ENCODE measurements at places on chromosomes 11 and 22.

DNA sequence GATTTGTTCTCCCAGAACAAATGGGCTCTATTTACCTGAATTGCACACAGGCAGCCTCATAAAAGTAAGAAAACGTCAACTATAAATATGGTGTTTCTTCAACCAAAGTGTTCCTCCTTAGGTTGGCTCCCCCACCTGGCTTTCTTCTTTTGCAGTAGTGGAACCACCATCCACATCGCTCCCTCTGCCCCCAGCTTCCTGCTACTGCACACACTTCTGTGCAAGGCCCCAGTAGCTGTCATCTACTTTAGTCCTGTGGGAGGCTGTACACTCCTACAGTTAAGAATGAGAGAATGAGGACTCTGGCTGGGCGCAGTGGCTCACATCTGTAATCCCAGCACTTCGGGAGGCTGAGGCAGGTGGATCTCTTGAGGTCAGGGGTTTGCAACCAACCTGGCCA is 89.5 kb downstream of the BMAL1 start:
- no peak for DNase-seq

DNA sequence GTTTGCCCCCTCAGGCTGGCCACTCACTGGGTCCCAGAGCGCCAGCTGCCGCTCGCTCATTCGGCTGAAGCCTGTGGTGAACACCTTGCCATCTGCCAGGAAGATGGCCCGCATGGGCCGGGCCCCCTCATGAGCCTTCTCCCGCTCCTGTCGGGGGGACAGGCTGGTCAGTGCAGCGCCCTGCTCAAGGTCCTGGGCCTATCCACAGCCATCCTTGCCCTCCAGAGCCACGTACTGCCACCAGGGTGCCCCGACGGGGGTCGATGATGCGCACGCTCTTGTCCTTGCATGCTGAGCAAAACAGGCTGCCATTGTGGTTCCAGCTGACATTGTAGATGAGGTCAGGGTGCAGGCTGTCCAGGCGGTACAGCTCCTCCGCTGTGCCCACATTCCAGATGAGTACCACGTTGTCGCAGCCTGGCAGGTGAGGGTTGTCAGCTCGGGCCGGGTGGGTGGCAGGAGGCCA is 2.1 kb downstream of the CORO1B start:
- DNase-seq, result no peak

DNA sequence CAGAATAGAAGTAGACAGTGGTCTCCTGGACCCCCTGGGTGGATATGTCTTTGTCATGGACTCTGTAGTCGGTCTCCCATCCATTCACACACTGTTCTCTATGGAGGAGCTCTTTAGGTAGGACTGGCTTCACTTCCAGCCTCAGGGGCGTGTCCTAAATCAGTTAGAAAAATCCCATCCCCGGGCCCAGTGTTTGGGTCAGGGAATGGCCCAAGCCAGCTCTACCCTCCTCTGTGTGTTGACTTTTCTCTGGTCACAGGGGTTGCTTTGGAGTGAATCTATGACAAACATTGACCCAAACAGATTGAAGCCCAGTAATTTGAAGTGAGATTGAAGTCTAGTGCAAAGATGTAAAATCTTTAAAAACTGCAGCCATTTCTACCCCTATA is 34.0 kb downstream of the WEE1 start:
- no peak for DNase-seq

GRCh38 chr11:93236741-93237675 is 39.2 kb upstream of the SLC36A4 start:
- DNase-seq, result peak; percentile 4

DNA sequence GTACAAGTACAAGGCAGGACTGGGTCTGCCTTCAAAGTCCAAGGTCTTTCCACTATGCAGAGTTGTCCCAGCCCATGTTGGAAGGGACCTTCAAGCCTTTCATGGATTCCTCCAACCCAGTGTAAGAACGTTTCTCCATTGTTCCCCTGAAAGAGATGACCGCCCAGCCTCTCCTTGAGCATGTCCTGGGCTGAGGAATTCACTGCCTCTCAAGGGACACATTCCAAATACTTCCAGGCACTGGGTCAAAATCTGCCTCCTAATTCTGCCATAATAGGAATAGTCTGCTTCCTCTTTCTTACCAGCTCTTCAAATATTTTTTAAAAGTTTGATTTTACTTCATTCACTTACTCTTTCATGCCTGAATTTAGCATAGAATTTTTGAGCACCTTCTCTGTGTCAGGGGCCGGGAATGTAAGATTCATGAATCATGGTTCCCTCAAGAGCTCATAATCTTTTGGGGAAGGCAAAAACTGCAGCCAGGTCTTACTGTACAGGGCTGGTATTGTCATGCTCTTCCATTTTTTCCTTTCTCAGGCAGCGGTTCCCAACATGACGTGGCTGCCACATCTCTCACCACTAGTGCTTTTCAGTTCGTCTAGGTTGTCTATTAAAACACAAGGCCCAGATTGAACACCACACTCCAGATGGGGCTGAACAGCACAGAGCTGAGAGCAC is 143.3 kb upstream of the TBCEL start:
- no peak for DNase-seq

DNA sequence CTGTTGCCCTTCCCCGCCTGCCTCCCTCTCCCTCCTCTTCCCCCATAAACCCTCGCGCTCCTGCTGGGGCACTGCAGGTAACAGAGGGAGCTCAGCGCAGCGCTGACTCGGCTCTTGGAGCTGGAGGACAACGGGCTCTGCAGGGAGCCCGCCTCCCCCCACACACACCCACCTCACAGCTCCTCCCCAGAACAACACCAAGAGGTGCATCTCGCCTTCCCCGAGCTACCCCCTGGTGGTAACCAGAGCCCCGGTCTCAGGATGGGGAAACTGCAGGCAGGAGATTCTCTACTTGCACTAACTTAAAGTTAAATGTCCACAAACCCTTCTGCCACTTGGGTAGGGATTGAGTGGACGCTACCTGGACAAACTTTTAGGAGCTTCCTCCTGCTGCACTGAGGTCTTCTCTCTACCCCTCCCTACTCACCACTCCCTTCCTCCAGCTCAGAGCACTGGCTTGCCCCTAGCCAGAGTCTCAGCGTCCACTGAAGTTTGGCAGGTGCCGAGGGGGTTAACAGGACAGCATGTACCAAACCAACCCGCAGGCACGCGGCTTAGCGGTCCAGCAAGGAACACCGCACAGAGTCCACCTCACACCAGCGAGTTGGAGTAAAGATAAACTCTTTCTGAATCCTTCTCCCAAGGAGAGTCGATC is 4.0 kb upstream of the SCN4B start:
- DNase-seq, result no peak
